ENCODE measurements at places on chromosomes 7 and 10.
A peak's percentile ranks its signal among the peaks of the same experiment; 100 is the strongest.

DNA sequence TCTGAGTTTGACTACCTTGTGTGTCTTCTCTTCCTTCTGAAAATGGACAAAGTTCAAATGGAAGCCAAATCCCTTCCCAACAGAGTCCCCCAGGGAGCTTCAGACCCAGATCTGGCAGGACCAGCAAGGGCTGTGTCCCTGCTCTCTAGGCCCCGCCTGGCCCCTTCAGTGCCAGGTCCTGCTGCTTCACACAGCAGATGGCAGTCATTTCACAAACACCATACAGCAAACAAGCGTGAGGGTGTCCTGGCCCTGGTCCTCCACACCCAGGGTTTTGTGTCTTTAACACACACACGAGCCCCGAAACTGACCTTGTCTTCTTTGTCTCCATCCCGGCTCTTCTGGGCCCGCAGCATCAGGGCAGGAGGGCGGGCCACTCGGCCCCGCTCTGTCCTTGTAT lies 145.0 kb downstream of the TCERG1L start:
- H3K27ac ChIP-seq = no peak overlapping the region
- no peaks in the 10 kb centered on the region for H3K27me3 ChIP-seq
- no peaks in the 10 kb centered on the region for H3K4me1 ChIP-seq
- H3K36me3 ChIP-seq = no peaks in the 10 kb centered on the region

DNA sequence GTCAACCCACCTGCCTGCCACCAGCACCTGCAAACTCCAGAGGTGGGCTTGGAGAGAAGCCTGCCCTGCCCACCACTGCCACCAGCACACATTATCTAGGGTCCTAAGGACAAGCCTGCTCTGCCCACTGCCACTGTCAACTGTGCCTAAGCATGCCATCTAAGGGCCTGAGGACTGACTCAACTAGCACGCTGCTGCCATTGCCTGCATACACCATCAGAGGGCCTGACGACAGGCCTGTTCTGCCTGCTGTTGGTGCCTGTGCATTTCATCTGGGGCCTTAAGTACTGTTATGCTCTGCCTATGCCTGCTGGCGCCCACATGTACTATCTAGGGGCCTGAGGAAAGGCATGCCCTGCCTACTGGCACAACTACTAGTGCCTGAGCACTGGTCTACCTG lies 27.0 kb upstream of the LRRD1 start:
- no peaks in the 10 kb centered on the region for H3K36me3 ChIP-seq
- H3K27ac ChIP-seq = no peak overlapping the region
- no peaks in the 10 kb centered on the region for H3K4me1 ChIP-seq
- H3K4me3 ChIP-seq = no peak overlapping the region

DNA sequence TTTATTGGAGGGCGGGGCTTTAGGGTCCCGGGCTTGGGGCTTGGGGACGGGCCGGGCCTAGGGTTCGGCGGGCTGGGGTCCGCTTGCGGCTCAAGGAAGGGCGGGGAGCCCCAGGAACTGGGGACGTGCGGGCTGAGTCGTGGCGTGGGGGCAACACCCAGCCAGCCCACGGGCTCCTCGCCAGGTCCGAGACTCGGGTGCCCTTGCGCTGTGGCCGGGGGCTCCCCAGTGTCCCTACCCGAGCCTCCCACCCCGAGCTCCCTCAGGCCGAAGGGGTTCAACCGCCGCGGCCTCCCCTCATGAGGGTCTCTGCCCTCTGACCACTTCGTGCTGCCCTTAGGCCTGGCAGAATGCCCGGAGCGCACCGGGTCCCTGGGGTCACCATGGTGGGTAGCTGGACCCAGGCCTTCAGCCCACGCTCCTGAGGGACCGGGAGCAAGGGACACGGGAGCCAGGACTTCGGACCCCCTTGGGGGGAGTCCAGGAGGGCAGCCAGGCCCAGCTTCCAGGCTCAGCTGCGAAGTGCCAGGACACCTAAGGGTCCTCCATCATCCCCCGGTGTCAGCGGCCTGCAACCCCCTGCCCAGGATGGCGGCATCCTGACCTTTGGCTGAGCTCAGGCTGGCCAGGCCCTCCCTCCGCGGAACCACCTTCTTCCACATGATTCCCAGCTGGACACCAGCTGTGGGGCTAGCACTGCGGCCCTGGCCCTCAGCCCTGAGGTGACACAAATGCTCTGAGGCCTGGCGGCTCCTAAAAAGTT lies 524 bp upstream of the FUOM start:
- H3K27ac ChIP-seq = peak overlapping the region; percentile 11
- H3K4me1 ChIP-seq = peaks cover 16% of the 10 kb centered on the region
- peaks cover 9% of the 10 kb centered on the region for H3K36me3 ChIP-seq
- no peaks in the 10 kb centered on the region for H3K27me3 ChIP-seq
- H3K4me3 ChIP-seq = peak overlapping the region; percentile 72
- no peak for DNase-seq

GRCh38 chr10:121311812-121312443 lies 286.3 kb downstream of the FGFR2 start:
- H3K4me3 ChIP-seq = no peak overlapping the region
- DNase-seq = no peak
- no peaks in the 10 kb centered on the region for H3K36me3 ChIP-seq
- H3K27ac ChIP-seq = no peak overlapping the region
- H3K4me1 ChIP-seq = no peaks in the 10 kb centered on the region

- no peaks in the 10 kb centered on the region for H3K27me3 ChIP-seq
- no peak for DNase-seq
- no peaks in the 10 kb centered on the region for H3K36me3 ChIP-seq
- H3K27ac ChIP-seq = no peak overlapping the region
- peaks cover 5% of the 10 kb centered on the region for H3K4me1 ChIP-seq
- H3K4me3 ChIP-seq = no peak overlapping the region
These were observed 65.8 kb downstream of the MGMT start for GRCh38 chr10:129532838-129533237.

- H3K27ac ChIP-seq = no peak overlapping the region
- H3K4me1 ChIP-seq = no peaks in the 10 kb centered on the region
- no peaks in the 10 kb centered on the region for H3K27me3 ChIP-seq
- H3K4me3 ChIP-seq = no peak overlapping the region
- no peaks in the 10 kb centered on the region for H3K36me3 ChIP-seq
These were observed 171.6 kb upstream of the NPSR1 start for GRCh38 chr7:34486371-34486770.

- peak overlapping the region; percentile 94 for H3K27ac ChIP-seq
- peaks cover 27% of the 10 kb centered on the region for H3K4me1 ChIP-seq
- peak overlapping the region; percentile 10 for H3K4me3 ChIP-seq
- no peaks in the 10 kb centered on the region for H3K27me3 ChIP-seq
These were observed 98.8 kb upstream of the COL1A2 start for GRCh38 chr7:94295850-94296249.

GRCh38 chr10:69751214-69751613 lies 50.5 kb upstream of the COL13A1 start:
- DNase-seq = no peak
- no peaks in the 10 kb centered on the region for H3K4me1 ChIP-seq

- H3K27ac ChIP-seq = no peak overlapping the region
- no peaks in the 10 kb centered on the region for H3K36me3 ChIP-seq
- no peaks in the 10 kb centered on the region for H3K4me1 ChIP-seq
- H3K27me3 ChIP-seq = no peaks in the 10 kb centered on the region
- DNase-seq = no peak
These were observed 74.1 kb upstream of the DUSP5 start for GRCh38 chr10:110423650-110424049.

- H3K4me3 ChIP-seq = no peak overlapping the region
- H3K27me3 ChIP-seq = no peaks in the 10 kb centered on the region
- no peak overlapping the region for H3K27ac ChIP-seq
These were observed 4.9 kb downstream of the IFIT1B start for GRCh38 chr10:89382757-89383156.

DNA sequence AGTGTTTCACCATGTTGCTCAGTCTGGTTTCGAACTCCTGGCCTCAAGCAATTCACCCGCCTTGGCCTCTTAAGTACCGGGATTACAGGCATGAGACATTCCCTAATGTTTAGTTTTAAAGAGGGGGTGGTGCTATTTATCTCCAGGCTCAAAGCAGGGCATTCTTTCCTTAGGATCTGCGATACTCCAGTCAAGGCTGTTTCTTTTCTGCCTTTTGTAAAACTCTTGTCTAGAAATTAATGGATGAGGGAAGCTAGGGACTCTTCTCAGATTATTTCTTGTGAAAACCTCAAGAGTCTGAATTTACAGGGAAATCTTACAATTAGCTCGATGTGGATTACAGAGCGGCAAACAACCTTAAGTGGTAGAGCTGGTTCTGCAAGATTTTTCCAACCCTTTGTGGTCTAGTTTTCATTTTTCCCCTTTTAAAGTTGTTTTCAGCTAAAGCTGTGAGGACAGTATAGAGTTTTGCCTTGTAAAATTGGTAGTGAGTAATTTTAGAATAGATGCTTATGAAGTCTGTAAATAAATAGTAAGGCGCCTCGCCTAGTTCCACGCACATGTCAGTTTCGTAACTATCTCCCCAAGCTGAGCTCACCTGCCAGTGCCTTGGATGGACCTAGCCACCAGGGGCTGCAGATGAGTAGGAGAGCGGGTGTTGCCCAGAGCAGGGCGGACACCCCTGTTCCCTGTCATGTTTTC lies 53.1 kb downstream of the CUX1 start:
- peaks cover 22% of the 10 kb centered on the region for H3K4me1 ChIP-seq
- H3K36me3 ChIP-seq = no peaks in the 10 kb centered on the region
- no peak overlapping the region for H3K27ac ChIP-seq
- no peak for DNase-seq

DNA sequence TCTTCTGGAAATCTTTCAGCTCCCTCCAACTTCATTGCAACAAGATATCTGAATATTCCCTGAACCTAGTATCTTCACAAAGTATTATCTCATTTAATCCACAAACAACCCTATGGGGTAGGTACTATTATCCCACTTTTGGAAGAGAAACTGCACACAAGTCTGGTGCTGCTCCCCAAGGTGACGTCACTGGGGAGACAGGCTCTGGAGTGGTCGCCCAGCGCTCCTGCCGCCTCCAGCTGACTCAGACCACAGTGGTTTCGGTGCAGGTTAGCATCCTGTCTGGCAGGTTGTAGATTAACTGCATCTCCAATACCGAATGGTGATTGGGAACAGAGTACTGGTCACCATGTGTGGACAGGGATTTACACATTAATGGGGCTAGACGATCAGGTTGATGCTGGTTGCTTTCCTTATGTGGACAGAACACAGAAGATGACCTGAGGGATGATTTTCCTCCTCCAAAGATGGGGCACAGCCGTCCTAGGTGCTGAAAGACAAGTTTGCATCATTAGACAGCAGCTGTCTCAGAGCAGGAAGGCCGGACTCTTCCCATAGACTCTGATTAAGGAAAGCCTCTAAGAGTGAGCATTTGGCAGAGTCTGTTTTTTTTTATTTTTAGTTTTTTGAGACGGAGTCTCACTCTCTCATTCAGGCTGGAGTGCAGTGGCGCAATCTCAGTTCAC lies 128.6 kb downstream of the TRRAP start:
- H3K4me3 ChIP-seq = no peak overlapping the region
- H3K4me1 ChIP-seq = no peaks in the 10 kb centered on the region
- H3K36me3 ChIP-seq = no peaks in the 10 kb centered on the region
- no peaks in the 10 kb centered on the region for H3K27me3 ChIP-seq
- no peak overlapping the region for H3K27ac ChIP-seq

DNA sequence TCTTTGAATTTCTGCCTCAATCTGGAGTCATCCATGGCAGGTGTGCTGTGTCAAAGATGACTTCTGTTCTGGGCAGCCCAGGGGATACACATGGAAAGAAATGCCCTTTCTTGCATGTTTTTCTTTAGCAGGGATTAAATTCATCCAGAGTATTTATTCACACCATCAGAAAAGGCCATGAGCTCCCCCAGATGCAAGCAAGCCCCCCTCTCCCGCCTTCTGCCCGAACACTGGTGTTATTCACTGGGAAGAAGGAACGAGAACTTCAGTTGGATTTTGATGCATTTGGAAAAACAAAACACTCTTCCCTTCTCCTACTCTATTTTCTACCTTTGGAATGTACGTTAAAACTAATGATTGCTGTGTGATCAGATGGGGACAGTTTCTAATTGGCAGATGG lies 1.4 kb downstream of the PLPP4 start:
- H3K4me3 ChIP-seq = no peak overlapping the region
- no peak for DNase-seq
- H3K27me3 ChIP-seq = no peaks in the 10 kb centered on the region
- H3K27ac ChIP-seq = no peak overlapping the region

DNA sequence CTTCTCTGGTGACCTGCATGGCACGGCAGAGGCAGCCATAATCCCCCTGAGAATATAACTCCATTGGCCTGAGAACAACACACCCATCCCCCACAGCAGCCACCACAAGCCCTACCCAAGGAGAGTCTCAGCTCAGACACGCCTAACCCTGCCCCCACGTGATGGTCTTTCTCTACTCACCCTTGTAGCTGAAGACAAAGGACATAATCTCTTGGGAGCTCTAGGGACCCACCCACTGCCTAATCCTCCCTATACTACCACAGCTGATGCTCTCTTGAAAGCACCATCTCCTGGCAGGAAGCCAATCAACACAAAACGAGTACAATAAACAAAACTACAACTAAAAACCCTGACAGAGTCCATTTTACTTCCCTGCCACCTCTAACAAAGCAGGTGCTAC lies 30.7 kb upstream of the HPSE2 start:
- H3K4me3 ChIP-seq = no peak overlapping the region
- H3K27ac ChIP-seq = no peak overlapping the region
- DNase-seq = no peak
- no peaks in the 10 kb centered on the region for H3K4me1 ChIP-seq
- H3K27me3 ChIP-seq = no peaks in the 10 kb centered on the region

GRCh38 chr7:18208921-18209320 lies 181.3 kb upstream of the PRPS1L1 start:
- DNase-seq = no peak
- no peaks in the 10 kb centered on the region for H3K36me3 ChIP-seq
- H3K27me3 ChIP-seq = no peaks in the 10 kb centered on the region
- H3K4me1 ChIP-seq = no peaks in the 10 kb centered on the region

GRCh38 chr7:87687653-87688254 lies 59.6 kb downstream of the RUNDC3B start:
- H3K27me3 ChIP-seq = no peaks in the 10 kb centered on the region
- no peaks in the 10 kb centered on the region for H3K36me3 ChIP-seq
- no peak for DNase-seq
- no peaks in the 10 kb centered on the region for H3K4me1 ChIP-seq
- no peak overlapping the region for H3K27ac ChIP-seq

DNA sequence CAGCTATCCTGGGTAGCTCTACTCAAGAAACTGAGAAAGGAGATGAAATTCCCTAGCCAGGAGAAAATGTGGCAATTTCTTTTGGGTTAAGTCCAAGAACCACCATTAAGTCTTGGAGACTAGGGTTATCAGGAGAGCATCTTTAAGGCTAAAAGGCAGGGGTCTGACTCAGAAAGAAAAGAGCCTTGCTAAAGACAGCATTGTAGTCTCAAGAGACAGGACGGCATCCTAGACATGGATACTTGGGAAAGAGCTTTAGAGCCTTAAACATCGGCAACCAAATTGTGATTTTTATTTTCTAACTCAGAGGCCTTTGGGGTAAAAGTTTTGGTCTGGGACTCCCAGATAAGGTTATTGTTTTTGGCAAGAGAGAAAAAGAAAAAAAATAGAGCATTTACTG lies 83.1 kb downstream of the FAS start:
- H3K36me3 ChIP-seq = no peaks in the 10 kb centered on the region
- H3K27me3 ChIP-seq = no peaks in the 10 kb centered on the region

All from vagina (tissue), 2 donors.